ENCODE measurements at places on chromosomes 12 and 14.

- no peak for DNase-seq
Measured at GRCh38 chr14:33529787-33530757, 420.8 kb downstream of the EGLN3 start.

GRCh38 chr12:104681012-104681690 lies 224.4 kb downstream of the CHST11 start:
- DNase-seq, result peak; percentile 42

GRCh38 chr12:46089414-46090162 lies 99.2 kb upstream of the SCAF11 start:
- no peak for DNase-seq

- DNase-seq, result no peak
Measured at GRCh38 chr12:175759-176158, 38.2 kb downstream of the SLC6A12 start.

- no peak for DNase-seq
Measured at GRCh38 chr14:103377522-103378037, 7.6 kb upstream of the MARK3 start.

DNA sequence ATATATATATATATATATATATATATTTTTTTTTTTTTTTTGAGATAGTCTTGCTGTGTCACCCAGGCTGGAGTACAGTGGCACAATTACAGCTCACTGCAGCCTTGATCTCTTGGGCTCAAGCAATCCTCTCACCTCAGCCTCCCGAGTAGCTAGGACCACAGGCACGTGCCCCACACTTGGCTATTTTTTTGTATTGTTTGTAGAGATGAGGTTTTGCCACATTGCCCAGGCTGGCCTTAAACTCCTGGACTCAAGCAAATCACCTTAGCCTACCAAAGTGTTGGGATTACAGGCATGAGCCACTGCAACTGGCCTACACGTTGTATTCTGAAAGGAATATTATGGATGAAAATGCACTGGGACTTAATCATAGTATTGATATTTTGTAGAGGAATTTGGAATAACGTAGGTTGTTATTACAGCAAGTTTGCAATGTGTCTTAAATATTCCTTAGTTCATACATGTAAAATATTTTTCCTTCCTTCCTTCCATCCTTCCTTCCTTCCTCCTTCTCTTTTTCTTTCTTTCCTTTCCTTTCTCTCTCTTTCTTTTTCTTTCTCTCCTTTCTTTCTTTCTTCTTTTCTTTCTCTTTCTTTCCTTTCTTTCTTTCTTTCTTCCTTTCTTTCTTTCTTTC lies 862 bp downstream of the KLRB1 start:
- no peak for DNase-seq

DNA sequence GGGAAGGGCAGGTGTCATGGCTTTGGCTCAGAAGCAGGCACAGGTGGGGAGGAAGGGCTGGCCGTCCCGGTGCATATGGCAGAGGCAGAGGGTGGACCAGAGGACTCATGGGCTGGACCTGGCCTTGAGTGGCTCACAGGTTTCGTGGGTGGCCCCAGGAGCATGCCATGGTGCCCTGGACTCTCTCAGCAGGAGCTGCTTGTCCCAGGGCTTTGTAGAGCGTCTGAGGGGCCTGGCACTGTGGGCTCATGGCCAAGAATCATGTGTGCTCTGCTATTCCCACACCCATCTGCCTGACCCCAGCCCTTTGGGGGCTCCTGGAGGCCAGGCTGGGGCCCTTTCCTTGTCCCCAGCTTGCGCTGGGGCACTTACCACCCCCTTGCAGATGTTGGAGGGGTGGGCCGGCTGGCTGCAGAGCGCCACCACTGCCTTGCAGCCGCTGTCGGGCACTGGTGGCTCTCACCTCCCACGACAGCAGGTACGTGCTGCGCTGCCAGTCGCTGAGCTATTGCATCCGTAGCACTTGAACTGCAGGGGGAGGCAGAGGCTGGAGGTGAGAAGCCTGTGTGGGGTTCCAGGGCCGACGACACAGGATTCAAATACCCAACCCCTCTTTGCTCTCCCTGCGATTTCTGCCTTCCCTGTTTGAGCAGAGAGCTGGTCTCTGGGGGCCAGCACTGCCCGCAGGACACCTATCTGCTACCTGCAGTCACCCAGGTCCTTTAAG lies 187.4 kb upstream of the PRMT8 start:
- no peak for DNase-seq

Measured in MV-4-11 (cell line).